Left ventricle myocardium superior (tissue), 1 donor: ENCODE measurements at places on chromosomes 7 and 10. TPM values are rescaled to one million over a fixed set of nuclear protein-coding genes. Genes with fewer than 3 reads are reported as not detected.

The ADAM12 gene
- 0.35 TPM for total RNA-seq

The LIPM gene
- not detected for total RNA-seq

The MSS51 gene
- total RNA-seq = 2.9 TPM

The ATRNL1 gene
- total RNA-seq = 1.6 TPM

The OR6V1 gene
- not detected for total RNA-seq

The SPDYE2 gene
- total RNA-seq = not detected

- DNase-seq = no peak
Measured at GRCh38 chr7:142808461-142808801, 37.7 kb downstream of the PRSS2 start.

GRCh38 chr7:101861218-101861775 is 43.9 kb downstream of the CUX1 start:
- DNase-seq = no peak

DNA sequence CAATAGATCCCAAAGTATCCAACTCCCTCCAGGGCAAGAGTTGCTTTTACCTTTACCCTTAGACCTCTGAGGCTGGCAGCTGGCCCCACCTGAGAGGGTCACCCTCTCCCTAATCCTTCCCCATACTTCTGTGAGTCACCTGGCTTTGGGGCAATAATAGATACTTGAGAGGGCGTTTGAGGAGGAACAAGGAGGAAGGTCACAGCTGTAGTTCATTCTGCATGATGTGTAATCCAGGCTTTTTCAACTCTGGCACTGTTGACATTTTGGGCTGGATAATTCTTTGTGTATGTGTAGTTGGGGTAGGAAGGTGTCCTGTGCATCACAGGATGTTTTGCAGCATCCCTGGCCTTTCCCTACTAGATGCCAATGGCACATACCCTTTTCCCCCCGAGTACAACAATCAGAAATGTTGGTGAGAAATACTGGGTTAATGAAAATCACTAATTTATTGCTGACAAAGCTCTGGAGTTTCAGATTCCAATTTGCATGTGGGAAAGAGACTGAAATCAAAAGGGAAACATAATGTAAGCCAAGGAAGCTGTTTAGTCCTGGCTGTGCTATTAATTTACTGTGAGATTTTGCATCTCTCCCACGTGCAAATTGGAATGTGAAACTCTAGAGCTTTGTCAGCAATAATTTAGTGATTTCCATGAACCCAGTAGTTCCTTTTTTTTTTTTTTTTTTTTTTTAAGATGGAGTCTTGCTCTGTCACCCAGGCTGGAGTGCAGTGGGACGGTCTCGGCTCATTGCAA is 3.6 kb downstream of the BLVRA start:
- no peak for DNase-seq

DNA sequence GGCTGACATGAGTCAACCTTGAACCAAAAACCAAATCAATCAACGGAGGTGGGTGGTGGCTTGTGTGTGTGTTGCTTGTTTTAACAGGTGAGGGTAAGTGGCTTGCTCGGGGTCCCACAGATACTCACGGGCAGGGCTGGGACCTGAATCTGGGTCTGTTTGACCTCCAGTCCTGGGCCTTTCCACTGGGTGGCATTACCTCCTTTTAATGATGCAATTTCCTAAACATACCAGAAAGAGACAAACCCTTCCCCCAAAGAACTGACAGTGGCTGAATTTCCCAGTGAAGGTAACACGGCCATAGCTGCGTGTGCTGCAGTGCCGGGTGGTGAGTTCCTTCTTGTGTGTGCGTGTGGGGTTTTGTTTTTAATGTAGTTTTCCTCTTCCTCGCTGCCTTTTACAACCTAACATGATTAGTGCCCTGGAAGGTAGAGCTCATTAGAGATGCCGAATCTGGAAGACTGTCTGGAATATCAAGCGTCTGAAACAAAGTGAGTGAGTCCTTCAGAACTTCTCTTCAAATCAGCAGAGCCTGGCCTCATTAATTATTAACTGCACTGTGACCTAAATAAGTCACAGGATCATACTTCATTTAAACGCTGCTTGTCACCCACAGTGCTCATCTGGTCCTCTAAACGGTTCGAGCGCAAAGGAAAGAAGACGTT is 166.1 kb upstream of the TCERG1L start:
- no peak for DNase-seq

DNA sequence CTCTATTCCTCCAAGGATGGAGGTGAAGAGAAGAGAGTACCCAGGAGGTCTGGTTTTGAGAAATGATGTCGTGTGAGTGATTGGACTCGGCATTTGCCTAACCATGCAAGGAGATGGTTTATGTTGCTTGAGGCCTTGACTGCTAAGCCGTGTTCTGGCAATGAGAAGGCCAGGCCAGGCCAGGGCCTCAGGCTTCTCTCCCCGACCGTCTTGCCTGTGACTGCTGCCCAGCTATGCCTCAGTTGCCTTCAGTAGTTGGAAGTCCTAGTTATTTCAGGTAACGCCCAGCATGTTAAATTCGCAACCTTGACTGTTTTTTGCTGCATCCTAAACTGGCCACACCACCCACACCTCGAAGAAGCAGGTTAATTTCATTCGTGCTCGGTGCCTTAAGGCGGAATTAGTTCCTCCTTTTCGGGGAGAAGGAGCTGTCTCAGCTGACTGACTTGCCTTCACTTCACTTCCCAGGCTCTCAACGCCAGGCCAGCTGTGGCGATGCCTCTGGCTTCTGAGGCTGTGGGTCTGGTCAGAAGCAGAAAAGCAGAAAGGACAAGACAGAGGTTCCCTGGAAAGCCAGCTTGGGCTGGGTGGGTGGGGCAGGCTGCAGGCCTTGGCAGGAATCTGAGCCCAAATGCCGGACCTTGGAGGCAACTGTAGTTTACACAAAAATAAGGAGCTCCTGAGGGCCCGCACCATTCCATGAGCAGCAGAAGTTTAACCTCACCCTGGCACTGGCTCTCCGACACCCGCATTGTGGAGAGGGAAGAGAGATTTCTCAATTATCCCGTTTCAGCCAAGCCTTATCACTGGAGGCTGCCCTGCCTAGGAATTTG is 61.9 kb upstream of the SAMD8 start:
- no peak for DNase-seq

DNA sequence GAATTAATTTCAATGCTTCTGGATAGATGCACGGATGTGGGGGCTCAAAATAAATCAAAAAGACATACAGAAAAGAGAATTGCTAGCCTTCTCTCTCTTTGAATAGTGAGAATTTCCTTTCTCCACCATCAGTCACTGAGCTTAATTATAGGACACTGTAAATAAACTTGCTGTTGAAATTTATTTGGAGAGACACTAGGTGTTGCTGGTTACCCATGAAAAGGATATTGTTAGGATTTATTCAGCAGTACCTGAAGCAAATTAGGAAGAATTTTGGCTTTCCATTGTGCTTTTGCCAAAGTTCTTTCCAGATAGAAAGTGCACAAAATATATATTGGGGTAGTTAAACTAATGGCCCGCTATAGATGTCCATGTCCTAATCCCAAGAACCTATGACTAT is 27.6 kb downstream of the GCC1 start:
- DNase-seq = no peak

GRCh38 chr10:100380400-100380799 is 33.4 kb downstream of the SCD start:
- no peak for DNase-seq

GRCh38 chr7:50469181-50469580 is 19.0 kb upstream of the FIGNL1 start:
- DNase-seq = no peak

GRCh38 chr7:141973673-141974072 is at the start of gene TAS2R38:
TAS2R38 (minus strand) TSS chr7:141973773; CDS start chr7:141973689, 84 bp downstream.
- no peak for DNase-seq

DNA sequence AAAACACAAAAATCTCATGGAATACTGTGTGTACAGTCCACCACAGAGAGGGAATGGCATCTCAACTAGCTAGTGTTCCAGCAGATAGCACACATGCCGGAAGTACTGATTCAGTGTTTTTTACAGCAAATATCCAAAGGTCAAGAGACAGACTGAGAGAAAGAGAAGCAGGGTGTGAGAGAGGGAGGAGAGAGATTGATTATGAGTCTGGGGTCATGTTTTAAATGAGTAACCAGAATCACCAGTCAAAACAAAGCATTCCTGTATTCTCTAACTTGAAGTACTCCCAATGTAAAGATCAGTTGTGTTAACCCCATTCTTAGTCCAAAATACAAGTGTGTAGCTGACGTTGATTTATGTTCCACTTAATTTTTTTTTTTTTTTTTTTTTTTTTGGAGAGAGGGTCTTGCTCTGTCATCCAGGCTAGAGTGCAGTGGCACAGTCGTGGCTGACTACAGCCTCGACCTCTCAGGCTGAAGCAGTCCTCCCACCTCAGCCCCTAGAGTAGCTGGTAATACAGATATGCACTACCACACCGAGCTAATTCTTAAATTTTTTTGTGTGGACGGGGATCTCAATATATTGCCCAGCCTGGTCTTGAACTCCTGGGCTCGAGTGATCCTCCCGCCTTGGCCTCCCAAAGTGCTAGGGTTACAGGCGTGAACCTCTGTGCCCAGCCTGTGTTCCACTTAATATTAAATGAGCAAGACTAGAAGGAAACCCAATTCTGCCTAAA is 114.2 kb downstream of the TAF3 start:
- no peak for DNase-seq

DNA sequence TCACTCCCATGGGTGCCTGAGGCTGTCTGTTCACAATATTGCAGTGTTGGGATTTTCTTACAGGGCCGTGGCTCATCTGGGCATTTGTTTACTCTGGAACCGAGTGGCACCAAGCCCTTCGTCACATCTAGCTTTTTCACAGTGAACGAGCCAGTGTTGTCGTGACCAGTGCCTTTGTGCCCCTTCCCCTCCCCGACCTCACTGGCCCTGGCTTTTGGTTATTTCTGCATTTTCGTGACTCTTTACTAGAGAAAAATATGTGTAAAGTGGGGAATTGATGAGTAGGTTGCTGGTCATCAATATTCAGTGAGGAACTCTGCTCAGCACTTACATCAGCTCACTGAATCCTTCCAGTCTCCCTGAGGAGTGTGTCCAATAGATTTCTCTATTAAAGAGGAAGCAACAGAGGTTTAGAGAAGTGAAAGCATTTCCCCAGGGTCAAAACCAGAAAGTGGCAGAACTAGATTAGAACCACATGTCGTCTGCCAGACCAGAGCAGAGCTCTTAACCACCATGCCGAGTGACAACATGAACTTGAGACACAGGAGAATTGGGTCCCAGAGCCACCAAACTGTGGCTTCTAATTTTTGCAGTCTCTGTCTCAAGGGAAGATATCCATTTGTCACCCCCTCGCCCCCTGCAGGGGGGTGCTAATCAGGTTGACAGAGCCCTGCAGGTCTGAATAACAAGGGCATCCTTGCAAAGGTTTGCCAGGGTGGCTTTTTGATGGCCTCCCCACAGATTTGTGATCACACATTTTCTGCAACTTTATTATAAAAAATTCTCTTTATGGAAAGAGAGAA is 125.3 kb downstream of the CHN2 start:
- no peak for DNase-seq

DNA sequence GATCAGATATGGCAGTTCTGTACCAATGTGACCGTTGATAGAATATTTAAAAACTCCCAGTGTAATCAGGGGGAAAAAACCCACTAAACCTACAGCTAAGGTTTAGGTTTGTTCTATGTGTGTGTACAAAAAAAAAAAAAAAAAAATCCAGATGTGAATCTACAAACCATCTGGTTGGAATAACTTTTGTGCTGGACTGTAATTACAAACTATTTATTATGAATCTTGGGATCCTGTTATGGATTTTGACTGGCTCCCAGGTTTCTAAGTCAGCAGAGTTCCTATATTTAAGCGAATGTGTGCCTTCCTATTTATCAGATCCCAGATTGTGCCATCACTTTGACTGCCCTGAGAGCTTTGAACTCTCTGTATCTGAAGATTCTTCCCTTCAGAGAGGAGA is 29.1 kb downstream of the BMPER start:
- DNase-seq = no peak

- no peak for DNase-seq
Measured at GRCh38 chr7:137999496-138000080, 2.3 kb downstream of the CREB3L2 start.
